Osteoblast (primary cell): ENCODE measurements at places on chromosomes 2 and 18. TPM values are rescaled to one million over a fixed set of nuclear protein-coding genes. Genes with fewer than 3 reads are reported as not detected.

The RIF1 gene
- 45.1 and 48.5 TPM in 2 replicates for total RNA-seq

The LTBP1 gene
- 158 and 224 TPM in 2 replicates for total RNA-seq

The ARL4C gene
- 133 and 145 TPM in 2 replicates for total RNA-seq

The TRIM43 gene
- total RNA-seq = not detected in 2 replicates

The SCN3A gene
- 0.59 and 0.72 TPM in 2 replicates for total RNA-seq

The FHOD3 gene
- total RNA-seq = 13.0 and 17.4 TPM in 2 replicates

The AP1S3 gene
- total RNA-seq = 2.2 and 2.7 TPM in 2 replicates

The TTR gene
- not detected in 2 replicates for total RNA-seq
